ENCODE measurements at places on chromosomes 5 and 9. TPM values are rescaled to one million over a fixed set of nuclear protein-coding genes. Genes with fewer than 3 reads are reported as not detected.

DNA sequence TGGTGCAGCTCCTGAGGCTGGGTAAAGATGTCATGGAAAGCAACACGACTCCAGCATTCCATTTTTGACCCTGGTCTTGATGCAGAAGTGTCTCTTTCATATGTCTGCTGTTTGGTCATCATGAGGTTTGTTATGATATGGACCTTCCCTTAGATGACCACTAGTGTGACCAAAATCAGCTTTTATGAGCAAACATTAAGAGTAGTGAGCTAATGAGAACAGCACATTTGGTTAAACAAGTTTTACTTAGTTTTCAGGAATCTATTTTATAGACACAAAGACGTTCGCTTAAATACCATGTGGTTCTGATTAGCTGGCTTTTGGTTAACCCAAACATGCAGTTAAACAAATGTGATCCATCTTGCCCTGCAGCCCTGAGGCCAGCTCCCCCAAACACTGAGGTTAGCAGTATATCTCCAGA is 56.7 kb upstream of the ACTBL2 start:
- no peak overlapping the region for H3K4me3 ChIP-seq
- H3K36me3 ChIP-seq: no peaks in the 10 kb centered on the region
- DNase-seq: no peak
- H3K27me3 ChIP-seq: no peaks in the 10 kb centered on the region
- no peaks in the 10 kb centered on the region for H3K4me1 ChIP-seq

Gene C5
- total RNA-seq: 1.6 TPM

Gene CAVIN4
- total RNA-seq: 0.82 TPM

Gene FOXD4L4
- 0.10 TPM for total RNA-seq

Gene OR1B1
- not detected for total RNA-seq

DNA sequence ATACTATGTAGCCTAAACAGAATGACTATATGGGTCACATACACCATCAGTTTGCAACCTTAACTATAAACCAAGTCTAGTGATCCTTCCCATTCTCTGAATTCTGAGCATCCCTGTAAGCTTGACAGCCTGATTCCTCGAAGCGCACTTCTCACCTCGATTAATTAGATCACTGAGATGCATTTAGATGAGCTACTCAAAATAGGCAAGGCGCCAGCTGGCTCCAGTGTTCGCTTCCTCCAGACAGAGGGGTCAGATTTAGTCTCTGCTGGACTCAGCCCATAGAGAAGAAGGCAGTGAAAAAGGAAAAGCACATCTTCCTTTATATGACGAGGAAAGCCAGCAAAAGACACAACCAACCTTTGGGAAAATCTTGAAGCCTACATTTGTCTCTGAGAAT is 371.5 kb downstream of the MLLT3 start:
- H3K36me3 ChIP-seq: no peaks in the 10 kb centered on the region
- no peak overlapping the region for H3K27ac ChIP-seq
- DNase-seq: no peak
- no peak overlapping the region for H3K4me3 ChIP-seq
- H3K4me1 ChIP-seq: no peaks in the 10 kb centered on the region
- no peaks in the 10 kb centered on the region for H3K27me3 ChIP-seq

- no peak overlapping the region for H3K4me3 ChIP-seq
- no peaks in the 10 kb centered on the region for H3K27me3 ChIP-seq
- H3K4me1 ChIP-seq: no peaks in the 10 kb centered on the region
- no peak overlapping the region for H3K27ac ChIP-seq
- H3K36me3 ChIP-seq: no peaks in the 10 kb centered on the region
- DNase-seq: no peak
Observed at GRCh38 chr9:77975036-77975435, 56.6 kb downstream of the GNAQ start.

Gene IRX1
- total RNA-seq: not detected

GRCh38 chr9:72467766-72468738 is 53.4 kb upstream of the TMC1 start:
- H3K4me3 ChIP-seq: no peak overlapping the region
- no peaks in the 10 kb centered on the region for H3K4me1 ChIP-seq
- H3K36me3 ChIP-seq: no peaks in the 10 kb centered on the region

GRCh38 chr5:128263357-128263756 is 179.8 kb downstream of the SLC12A2 start:
- no peaks in the 10 kb centered on the region for H3K27me3 ChIP-seq
- DNase-seq: no peak
- H3K27ac ChIP-seq: no peak overlapping the region
- H3K36me3 ChIP-seq: no peaks in the 10 kb centered on the region
- no peaks in the 10 kb centered on the region for H3K4me1 ChIP-seq

- H3K4me1 ChIP-seq: no peaks in the 10 kb centered on the region
- no peaks in the 10 kb centered on the region for H3K36me3 ChIP-seq
- no peak overlapping the region for H3K27ac ChIP-seq
- H3K27me3 ChIP-seq: peaks cover 2% of the 10 kb centered on the region
- no peak for DNase-seq
Observed at GRCh38 chr5:31860726-31861433, 221.9 kb downstream of the PDZD2 start.

GRCh38 chr5:68169903-68170302 is 45.7 kb upstream of the PIK3R1 start:
- no peaks in the 10 kb centered on the region for H3K27me3 ChIP-seq
- H3K36me3 ChIP-seq: no peaks in the 10 kb centered on the region
- no peak overlapping the region for H3K27ac ChIP-seq
- no peaks in the 10 kb centered on the region for H3K4me1 ChIP-seq
- no peak for DNase-seq

- no peaks in the 10 kb centered on the region for H3K27me3 ChIP-seq
- no peaks in the 10 kb centered on the region for H3K36me3 ChIP-seq
- no peaks in the 10 kb centered on the region for H3K4me1 ChIP-seq
- no peak overlapping the region for H3K4me3 ChIP-seq
- no peak for DNase-seq
Observed at GRCh38 chr5:127838661-127839060, 135.5 kb downstream of the CCDC192 start.

DNA sequence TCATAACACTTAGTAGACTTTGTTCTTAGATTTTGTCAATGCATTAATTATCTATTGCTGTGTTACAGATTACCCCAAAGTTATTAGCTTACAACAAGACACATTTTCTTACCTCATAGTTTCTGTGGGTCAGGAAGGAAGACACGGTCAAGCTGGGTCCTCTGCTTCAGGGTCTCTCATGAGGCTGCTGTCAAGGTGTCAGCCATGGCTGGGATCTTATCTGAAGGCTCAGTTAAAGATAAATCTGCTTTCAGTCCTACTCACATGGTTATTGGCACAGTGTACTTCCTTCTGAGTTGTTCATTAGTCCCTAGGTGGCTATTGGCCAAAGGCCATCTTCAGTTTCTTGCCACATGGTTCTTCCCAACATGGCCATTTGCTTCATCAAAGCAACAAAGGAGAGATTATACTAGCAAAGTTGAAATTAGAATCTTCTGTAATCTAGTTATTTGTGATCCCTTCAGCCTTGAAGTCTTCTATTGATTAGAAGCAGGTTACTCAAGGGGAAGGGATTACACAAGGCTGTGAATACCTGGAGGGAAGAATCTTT is 25.2 kb downstream of the TDRD7 start:
- DNase-seq: no peak
- no peaks in the 10 kb centered on the region for H3K27me3 ChIP-seq
- H3K36me3 ChIP-seq: no peaks in the 10 kb centered on the region
- H3K27ac ChIP-seq: no peak overlapping the region
- no peak overlapping the region for H3K4me3 ChIP-seq
- no peaks in the 10 kb centered on the region for H3K4me1 ChIP-seq

Gene NDUFS6
- total RNA-seq: 70.6 TPM

- no peak overlapping the region for H3K27ac ChIP-seq
- DNase-seq: no peak
- no peaks in the 10 kb centered on the region for H3K4me1 ChIP-seq
- no peak overlapping the region for H3K4me3 ChIP-seq
- H3K27me3 ChIP-seq: no peaks in the 10 kb centered on the region
Observed at GRCh38 chr5:168683247-168683926, 104.2 kb upstream of the PANK3 start.

Gene IL3
- not detected for total RNA-seq

- no peak overlapping the region for H3K4me3 ChIP-seq
- no peaks in the 10 kb centered on the region for H3K4me1 ChIP-seq
- H3K27me3 ChIP-seq: no peaks in the 10 kb centered on the region
- DNase-seq: no peak
- H3K36me3 ChIP-seq: no peaks in the 10 kb centered on the region
Observed at GRCh38 chr5:137632716-137633115, 103.2 kb downstream of the KLHL3 start.

GRCh38 chr5:66713998-66714397 is 117.8 kb downstream of the MAST4 start:
- no peaks in the 10 kb centered on the region for H3K27me3 ChIP-seq
- DNase-seq: no peak
- no peak overlapping the region for H3K27ac ChIP-seq
- H3K4me1 ChIP-seq: no peaks in the 10 kb centered on the region
- H3K36me3 ChIP-seq: no peaks in the 10 kb centered on the region

GRCh38 chr5:147446523-147446922 is 63.3 kb downstream of the DPYSL3 start:
- no peaks in the 10 kb centered on the region for H3K36me3 ChIP-seq
- H3K27me3 ChIP-seq: peaks cover 4% of the 10 kb centered on the region
- H3K27ac ChIP-seq: no peak overlapping the region

DNA sequence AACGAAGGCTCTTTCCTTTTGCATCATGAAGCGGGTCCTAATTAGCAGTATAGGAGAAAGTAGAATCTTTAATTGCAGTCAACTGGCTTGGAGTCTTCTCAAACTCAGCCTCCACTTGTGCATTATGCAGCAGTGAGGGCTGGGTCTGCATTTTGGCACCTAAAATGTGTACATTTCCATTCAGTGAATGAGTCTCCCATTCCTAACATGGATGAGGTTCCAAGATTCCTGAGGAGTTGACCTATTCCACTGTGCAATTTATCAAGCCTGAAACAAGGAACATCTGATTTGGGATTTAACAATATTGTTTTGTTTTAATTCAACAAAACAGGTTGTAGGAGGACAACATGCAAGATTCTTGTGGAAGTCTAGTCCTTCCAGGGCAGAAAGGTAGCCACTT is 171.8 kb upstream of the S1PR3 start:
- H3K4me3 ChIP-seq: no peak overlapping the region

DNA sequence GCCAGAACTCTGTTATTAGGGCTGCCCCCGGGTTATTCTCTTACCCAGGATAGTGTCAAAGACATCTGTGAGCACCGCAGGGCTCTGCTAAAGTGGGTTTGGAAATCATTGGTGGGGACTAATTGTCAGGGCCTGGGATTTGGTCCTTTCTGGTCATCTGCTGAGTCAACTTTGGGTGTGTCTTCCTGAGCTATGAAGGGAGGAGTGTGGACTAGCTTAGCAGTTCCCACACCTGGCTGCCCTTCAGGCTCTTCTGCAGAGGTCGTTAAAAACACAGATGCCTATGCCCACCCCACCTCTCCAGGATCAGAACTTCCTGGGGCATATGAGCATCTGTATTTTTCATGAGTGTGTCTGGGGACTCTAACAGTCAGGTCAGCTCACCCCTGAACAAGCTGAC is 352.2 kb downstream of the SLIT3 start:
- H3K4me1 ChIP-seq: no peaks in the 10 kb centered on the region
- no peaks in the 10 kb centered on the region for H3K27me3 ChIP-seq
- H3K27ac ChIP-seq: no peak overlapping the region
- no peaks in the 10 kb centered on the region for H3K36me3 ChIP-seq
- DNase-seq: no peak
